ENCODE measurements at places on chromosomes 1 and 21.
A peak's percentile ranks its signal among the peaks of the same experiment; 100 is the strongest.

DNA sequence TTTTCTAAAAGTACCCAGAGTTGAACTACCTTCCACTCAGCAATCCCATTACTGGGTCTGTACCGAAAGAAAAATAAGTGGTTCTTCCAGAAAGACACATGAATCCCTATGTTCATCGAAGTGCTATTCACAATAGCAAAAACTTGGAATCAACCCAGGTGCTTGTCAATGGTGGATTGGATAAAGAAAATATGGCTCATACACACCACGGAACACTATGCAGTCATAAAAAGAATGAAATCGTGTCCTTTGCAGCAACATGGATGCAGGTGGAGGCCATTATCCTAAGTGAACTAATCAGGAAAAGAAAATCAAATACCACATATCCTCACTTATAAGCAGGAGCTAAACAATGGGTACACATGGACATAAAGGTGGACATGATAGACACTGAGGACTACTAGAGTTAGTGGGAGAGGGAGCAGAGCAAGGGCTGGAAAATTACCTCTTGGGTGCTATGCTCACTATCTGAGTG lies 32.9 kb upstream of the JUN start:
- DNase-seq: no peak

GRCh38 chr1:150311762-150312161 lies 9.6 kb upstream of the PRPF3 start:
- no peak for DNase-seq

DNA sequence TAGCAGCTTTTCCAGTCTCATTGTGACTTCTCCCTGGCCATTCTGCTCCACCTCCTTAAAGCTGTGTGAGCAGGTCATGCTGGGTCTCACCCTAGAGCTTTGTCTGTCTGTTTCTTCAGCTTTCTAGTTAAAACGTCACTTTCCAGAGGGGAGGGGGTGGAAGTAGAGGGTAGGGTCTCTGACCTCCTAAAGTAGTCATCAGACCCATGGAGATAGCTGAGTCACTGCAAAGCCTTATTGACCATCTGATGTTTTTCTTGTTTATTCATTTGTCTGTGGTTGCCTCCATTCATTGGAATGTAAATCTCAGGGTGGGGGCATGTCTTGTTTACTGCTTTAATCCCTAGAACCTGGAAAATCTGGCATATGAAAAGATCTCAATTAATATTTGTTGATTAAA lies 52.7 kb downstream of the ELF3 start:
- peak; percentile 84 for DNase-seq

GRCh38 chr1:40404670-40405462 lies 31.3 kb downstream of the SMAP2 start:
- DNase-seq: peak; percentile 80
